Fibroblast of skin of scalp (primary cell): ENCODE measurements at places on chromosomes 3 and 15.

DNA sequence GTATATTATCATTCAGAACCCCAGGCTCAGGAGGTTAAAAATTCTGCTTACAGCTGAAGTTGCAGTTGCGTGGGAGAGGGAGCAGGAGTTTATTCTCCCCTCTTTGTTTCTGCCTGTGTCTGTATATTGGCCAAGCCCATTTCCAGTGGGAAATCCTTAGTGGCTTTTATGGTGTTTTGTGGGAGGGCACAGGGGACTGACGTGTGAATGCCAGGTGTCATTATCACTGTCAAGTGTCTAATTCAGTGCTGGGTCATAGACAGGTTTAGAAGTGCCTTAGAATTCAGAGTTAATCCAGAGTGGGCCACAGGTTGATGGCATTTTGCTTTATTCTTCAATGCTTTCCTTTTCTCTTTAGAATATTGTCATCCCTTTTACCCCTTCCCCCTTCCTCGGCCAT is 33.4 kb downstream of the SLCO3A1 start:
- no peak for DNase-seq

- no peak for DNase-seq
Observed at GRCh38 chr3:14418296-14419250, 16.2 kb downstream of the SLC6A6 start.

DNA sequence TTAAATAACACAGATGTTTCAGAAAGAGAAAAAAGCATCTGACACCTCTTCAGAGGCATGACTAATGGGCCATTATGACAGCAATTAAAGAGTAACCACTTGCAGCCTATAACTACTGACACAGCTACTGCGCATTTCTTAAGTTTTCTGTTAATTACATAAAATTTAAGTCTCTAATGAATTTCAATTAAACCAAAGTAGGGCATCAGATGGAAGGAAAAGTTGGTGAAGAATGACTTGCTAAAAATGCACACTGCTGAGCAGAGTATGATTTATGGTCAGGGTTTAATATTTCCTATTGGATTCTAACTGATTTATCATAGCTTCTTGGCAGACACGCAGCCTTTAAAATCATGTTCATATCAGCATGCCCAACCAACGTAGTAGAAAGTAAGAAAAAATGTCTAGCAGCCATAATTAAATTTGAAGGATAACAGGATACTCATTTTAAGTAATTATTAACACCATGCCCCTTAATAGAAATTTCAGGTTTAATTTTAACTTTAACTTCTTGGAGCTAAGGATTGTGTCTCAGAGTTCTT is 140.0 kb downstream of the CBLB start:
- peak; percentile 11 for DNase-seq

- no peak for DNase-seq
Observed at GRCh38 chr3:114308377-114308776, 14.5 kb downstream of the TIGIT start.

GRCh38 chr3:194043516-194043915 is 92.4 kb upstream of the HES1 start:
- DNase-seq, result peak; percentile 71

DNA sequence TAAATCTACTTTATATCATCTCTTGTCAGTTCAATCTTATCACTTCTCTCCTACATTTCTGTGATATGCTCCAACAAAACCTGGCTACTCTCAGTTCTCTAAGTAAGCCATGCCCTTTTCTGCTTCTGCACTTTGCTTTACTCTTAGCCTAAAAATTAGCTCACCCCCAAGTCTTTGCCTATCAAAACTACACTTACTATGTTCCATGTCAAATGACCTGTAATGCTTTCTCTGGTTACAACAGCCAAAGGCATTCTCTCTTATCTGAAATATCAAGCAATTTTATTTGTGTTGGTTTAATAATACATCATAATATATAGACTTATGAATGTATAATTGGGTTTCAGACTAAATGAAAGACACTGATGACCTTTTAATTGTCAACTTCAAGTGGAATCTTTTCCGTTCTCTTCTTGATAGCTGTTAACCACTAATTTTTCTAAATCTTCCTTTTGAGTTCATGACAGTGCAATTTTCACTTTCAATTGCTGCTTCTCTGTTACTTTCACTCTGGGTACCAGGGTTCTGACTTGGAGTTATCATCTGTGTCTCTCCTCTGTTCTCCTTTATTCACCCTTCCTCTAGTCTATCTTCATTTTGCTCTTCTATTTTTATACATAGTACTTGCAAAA is 619.0 kb upstream of the GOLIM4 start:
- DNase-seq, result no peak

GRCh38 chr15:58742022-58742813 is 7.3 kb downstream of the ADAM10 start:
- peak; percentile 81 for DNase-seq

- peak; percentile 22 for DNase-seq
Observed at GRCh38 chr3:192916371-192917027, 1.2 kb downstream of the MB21D2 start.

DNA sequence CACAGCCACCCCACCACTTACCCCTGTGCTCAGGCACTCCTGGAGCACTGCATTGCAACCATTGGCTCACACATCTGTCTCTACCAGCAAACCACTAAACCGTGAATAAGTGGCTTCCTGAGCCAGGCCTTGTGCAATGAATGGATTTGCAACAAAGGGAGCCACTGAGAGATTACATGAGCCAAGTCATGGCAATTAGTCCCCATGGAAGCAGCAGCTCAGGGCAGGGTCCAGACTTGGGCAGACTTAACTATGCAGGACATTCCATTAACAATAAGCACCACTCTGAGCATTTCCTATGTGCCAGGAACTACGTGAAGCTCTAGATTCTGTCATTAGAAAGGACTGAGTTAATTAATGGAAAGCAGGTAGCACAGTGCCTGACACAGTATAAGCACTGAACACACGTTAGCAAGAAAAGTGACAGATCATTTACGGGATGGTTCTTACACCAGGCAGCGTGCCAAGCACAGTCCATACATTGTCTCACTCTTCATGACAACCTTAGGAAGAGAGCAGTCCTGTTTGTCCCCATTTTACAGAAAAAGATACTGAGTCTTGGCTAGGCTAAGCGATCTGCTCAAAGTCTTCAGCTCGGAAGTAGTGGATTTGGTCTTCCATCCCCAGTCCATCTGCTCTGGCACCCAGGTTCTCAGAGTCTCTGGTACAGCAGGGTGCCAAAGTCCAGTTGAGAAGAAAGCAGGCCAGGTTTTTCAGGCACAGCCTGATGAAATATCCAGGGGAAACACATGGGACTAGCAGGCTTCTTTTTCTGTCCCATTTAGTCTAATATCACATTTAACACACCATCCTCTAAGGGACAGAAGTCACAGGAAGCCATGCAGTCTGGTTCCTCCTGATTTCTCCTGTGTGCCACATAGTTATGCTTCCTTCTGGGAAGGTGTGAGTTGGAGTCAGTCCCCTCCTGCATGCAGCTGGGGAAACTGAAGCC is 44.1 kb downstream of the LIPC start:
- peak; percentile 64 for DNase-seq
